ENCODE measurements at places on chromosomes 1 and 21. TPM values are rescaled to one million over a fixed set of nuclear protein-coding genes. Genes with fewer than 3 reads are reported as not detected.

The TRAF3IP3 gene
- total RNA-seq, result 0.61 TPM

The SMG5 gene
- 80.5 TPM for total RNA-seq

The PLEKHN1 gene
- 0.11 TPM for total RNA-seq

The SPRR1A gene
- total RNA-seq, result not detected

The FCRL1 gene
- not detected for total RNA-seq

The NUDT4B gene
- 19.0 TPM for total RNA-seq

The CYP4A11 gene
- not detected for total RNA-seq

The ADGRB2 gene
- total RNA-seq, result 4.4 TPM

The NCSTN gene
- 85.8 TPM for total RNA-seq

The F5 gene
- total RNA-seq, result not detected

The ACTN2 gene
- total RNA-seq, result 0.98 TPM

The NPPB gene
- not detected for total RNA-seq

The AHCYL1 gene
- 68.3 TPM for total RNA-seq

The ADORA1 gene
- 0.92 TPM for total RNA-seq

The S100B gene
- total RNA-seq, result 374 TPM

The C1orf94 gene
- total RNA-seq, result not detected

The ABCG1 gene
- 0.21 TPM for total RNA-seq

The HMCN1 gene
- total RNA-seq, result 150 TPM

The NFASC gene
- 1.7 TPM for total RNA-seq

The CCDC28B gene
- 12.2 TPM for total RNA-seq

The OR10Z1 gene
- total RNA-seq, result not detected

All from SK-MEL-5 (cell line).